Stomach (tissue), 19 donors: ENCODE measurements at places on chromosomes 2 and 18.
A peak's percentile ranks its signal among the peaks of the same experiment; 100 is the strongest.

GRCh38 chr18:74084184-74084855 is 63.3 kb downstream of the FBXO15 start:
- DNase-seq, result no peak

DNA sequence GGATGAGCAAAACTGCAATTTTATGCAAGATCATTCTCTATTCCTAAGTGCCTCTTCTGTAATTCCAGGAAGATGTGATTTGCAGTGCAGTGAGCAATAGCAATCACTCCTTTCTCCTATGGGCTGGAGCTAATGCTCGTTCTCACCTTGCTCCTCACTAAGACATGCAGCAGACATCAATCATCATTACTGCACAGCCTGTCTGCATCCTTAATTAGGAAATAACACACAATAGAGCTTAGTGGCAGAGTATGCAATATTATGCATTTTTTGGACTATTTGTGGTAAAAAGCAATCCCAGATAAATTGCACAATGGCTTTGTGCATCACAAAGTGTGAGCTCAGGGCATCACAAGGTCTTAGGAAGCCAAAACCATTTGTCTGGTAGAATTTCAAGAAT is 32.6 kb upstream of the RAPH1 start:
- no peak for DNase-seq

GRCh38 chr2:203637471-203638167 is 68.8 kb upstream of the CD28 start:
- DNase-seq, result no peak

DNA sequence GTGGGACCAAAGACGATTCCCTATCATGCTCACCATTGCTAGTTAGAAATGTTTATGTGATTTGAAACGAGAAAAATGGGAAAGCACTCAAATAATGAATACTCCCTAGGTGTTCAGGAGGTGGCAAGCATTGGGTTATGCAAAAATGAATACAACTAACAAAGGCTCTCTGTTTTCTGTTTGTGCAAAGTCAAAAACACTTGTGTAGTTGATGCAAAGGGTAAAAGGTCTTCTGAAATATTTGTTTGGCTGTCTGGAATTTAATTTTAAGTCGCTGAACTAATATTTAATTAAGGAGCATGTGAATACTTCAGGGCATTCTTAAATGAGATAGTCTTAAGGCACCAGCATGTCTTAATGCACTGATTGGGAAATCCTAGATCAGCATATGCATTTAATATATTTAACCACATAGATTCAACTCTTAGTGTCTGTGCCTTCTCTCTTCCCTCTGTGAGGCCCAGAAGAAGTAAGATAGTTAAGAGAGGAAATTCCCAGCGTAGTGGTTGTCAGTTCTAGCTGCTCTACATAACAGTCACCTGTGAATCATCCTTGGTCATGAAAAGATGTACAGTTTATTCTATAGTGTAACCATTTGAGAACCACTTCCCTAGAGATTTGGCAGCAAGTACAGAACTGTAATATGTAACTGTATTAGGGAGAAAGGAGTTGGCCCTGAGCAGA is 111.9 kb downstream of the EPC2 start:
- DNase-seq, result no peak

- DNase-seq, result peak; percentile 93
Measured at GRCh38 chr2:240997856-240998705, at the start of gene SNED1. Gene SNED1, plus strand, starts transcription at chr2:240998618. Its CDS starts 220 bp downstream, at chr2:240998838.

GRCh38 chr2:239226677-239227581 is 173.9 kb downstream of the HDAC4 start:
- DNase-seq, result no peak

DNA sequence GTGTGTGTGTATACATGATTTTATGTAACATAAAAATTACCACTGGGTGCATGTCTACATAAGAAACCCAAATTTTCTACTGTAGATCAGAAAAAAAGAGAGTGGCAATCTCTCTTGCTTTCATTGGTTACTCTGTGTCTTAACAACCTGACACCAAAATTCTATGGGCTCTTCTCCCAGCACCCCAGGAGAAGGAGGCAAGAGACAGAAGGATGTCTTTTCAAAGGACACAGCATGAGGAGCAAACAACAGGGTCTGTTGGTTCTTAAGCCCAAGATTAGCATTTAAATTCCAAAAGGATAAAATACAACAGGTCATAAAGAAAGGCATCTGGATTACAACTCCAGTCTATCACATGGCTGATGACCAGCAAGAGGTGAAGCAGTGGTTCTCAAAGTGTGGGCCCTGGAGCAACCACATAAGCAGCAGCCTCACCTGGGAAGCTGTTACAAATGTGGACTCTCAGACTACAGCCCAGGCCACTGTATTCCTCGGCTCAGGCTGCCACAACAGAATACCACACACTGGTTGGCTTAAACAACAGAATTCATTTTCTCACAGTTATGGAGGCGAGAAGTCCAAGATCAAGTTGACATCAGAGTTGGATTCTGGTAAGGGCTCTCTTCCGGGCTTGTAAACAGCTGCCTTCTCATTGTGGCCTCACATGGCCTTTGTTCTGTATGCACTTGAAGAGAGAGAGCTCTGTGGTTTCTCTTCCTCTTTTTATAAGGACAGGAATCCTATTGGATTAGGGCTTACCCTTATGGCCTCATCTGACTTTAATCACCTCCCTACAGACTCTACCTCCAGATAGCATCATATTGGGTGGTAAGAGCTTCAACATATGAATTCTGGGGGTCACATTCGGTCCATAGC is 79.8 kb upstream of the RNF152 start:
- DNase-seq, result no peak

DNA sequence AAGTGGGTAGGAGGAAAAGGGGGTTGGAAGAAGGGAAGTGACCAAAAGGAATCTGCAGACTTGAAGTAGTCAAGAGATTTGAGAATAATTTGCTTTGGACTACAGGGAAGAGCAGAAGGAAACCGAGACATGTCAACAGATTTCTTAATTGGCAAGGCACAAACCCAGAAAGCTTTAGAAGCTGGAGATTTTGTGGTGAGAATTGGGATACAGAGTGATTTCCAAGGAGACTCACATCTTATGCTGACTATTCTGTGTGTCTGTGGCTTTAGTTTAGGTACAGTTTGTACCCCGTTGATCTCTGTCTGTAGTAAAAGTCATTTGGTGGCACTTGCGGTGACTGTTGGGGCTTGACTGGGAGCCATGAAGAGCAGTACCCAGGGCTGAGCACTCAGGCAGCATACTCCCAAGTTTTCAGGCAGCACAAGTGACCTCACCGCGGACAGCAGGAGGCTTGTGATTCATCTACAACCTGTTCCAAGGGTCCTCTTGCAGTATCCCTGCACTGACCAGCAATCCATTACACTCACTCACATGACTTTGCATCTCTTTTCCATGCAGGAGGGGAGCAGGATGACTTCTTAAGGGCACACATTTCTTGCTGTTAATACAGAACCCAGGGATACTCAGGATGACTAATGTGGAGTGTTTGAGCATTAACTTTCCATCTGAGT is 97.1 kb upstream of the TNP1 start:
- DNase-seq, result no peak

DNA sequence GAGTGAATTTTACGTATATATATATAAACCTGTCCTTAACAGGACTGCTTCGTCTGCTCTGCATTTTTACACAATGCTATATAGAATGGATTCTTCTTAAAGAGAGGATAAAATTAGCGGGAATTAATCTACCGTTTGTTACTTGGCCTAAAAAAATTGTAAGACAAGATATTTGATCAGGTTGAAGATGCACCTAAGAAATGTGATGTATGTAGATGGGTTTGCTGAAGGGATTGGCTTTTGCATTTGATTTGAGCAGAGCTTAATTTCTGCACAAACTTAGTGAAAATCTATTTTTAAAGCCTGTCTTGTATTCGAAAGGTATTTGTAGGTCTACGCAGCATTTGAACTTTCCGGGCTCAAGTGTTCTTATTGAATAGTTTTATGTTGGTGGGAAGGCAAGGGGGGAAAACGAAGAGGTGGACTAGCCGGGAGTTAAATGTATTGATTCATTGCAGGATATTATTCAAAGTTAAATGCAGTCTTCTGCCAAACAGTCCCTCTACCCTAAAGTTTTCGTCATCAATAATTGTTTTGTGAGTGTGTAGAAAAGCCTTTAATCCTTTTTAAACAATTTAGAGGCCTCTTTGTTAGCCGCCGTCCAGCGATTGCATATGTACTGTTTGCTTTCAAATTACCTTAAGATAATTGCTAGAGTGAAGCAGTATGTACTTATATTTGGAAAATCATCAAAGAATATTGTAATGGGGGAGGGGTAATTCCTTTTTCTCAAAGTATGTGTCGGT is 1.2 kb downstream of the PPP1CB start:
- DNase-seq, result peak; percentile 44

DNA sequence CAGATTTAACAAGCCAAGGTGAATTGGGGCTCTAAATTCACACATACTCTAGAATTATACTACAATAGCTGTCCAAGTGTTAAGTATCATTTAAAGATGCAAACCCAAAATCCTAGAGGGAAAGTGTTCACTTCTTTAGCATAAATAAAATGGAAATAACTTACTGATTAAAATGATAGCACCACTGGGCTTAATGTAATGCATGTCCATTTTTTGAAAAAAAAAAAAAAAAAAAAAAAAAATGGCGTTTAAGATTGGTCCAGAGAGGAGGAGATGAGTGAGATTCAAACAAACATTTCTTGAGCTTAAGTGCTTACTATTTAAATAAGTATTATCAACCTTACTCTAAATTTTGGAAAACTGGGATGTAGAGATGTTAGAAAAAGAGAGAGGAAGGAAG is 251.5 kb upstream of the CWC22 start:
- no peak for DNase-seq

- no peak for DNase-seq
Measured at GRCh38 chr18:21073180-21073579, 38.4 kb downstream of the ROCK1 start.

DNA sequence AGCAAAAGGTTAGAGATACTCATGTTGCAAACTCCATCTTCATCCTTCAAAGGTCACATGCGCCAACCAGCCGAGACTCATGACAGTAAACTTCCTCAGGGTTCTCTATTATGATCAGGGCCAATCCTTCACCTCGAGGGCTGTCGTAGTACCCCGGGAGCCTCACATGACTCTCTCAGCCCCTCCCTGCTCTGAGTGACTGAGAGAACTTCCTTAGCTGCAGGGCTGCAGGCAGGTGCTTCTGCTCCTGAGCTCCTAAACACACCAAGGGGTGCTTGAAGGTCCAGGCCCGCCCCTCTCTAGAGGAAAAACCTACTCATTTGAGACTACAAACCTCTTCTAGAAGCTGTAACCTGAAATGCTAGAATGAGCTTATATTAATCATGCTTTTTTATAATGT is 48.2 kb downstream of the LONRF2 start:
- DNase-seq, result no peak

DNA sequence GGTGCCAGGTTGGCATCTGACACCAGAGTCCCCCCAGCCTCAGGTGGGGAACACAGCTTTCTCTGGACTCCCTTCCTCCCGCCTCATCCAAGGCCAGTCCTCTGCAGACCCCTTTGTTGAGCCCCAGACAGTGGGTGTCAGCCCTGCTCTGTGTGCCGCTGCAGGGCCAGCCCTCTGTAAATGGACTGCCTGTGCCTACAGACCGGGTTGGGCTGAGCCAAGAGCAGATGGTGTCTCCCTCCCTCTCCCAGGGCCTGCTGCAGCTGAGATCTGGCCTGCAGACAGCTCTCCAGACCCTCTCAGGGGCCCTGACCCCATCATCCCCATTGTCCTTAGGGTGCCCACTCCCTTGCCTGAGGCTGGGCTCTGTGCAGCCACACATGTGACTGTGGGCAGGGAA is 160.8 kb downstream of the KLHL29 start:
- DNase-seq, result no peak

- no peak for DNase-seq
Measured at GRCh38 chr18:25169701-25170100, 182.3 kb downstream of the ZNF521 start.

DNA sequence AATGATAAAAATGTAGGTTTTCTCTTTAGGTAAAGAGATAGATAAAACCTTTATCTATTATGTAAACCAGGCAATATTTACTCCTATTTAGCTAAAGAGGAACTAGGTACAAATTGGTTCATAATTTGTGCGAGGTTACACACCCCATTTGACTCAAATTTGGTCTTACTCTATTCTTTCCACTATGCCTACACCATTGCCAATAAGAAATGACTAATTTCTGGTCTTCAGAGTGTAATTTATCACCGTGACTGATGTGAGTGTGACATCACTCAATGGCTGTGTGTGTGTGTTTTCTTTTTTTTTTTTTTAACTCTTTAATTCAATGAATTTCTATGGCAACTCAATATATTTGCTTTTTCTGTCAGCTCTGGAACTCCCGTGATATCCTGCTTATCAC is 955.8 kb downstream of the TDRD15 start:
- no peak for DNase-seq

- DNase-seq, result no peak
Measured at GRCh38 chr18:26071020-26071419, 19.4 kb downstream of the SS18 start.

DNA sequence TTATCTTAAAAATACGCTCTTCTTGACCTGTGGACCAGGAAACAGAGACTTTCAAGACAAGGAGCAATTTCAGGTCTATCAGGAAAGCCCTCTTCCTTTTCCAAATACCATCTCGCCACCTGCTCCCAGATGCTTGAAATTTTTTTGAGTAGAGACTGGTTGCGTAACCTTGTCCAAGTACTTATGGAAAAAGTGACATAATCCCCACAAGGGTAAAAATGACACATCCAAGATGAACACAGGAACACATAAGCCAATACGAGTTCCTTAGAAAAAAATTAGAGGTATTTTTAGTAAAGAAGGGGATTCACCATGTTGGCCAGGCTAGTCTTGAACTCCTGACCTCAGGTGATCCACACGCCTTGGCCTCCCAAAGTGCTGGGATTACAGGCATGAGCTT is 1.8 kb downstream of the SERPINB13 start:
- no peak for DNase-seq

- no peak for DNase-seq
Measured at GRCh38 chr2:187264612-187265011, 183.4 kb downstream of the CALCRL start.

- DNase-seq, result no peak
Measured at GRCh38 chr2:228875152-228875900, 395.8 kb downstream of the PID1 start.
